Mesothelial cell of epicardium (in vitro differentiated cells): ENCODE measurements at places on chromosomes 7 and 10.

DNA sequence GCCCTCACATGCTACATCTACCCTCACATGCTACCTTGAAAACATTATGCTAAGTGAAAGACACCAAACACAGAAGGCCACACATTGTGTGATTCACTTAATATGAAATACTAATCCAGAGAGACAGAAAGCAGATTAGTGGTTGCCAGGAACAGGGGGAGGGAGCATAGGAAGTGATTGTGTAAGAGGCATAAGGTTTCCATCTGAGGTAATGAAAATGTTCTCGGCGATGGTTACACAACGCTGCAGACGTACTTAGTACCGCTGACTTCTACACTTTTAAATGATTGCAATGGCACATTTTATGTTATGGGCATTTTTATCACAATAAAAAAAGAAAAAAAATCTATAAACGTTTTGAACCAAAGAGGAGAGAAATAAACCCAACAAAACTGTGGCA is 742.3 kb downstream of the TYW1 start:
- no peak for DNase-seq

GRCh38 chr7:44065431-44066110 is at the start of gene PGAM2:
Gene PGAM2 (minus strand): TSS chr7:44065567. CDS start chr7:44065529, 38 bp downstream.
- DNase-seq = no peak

DNA sequence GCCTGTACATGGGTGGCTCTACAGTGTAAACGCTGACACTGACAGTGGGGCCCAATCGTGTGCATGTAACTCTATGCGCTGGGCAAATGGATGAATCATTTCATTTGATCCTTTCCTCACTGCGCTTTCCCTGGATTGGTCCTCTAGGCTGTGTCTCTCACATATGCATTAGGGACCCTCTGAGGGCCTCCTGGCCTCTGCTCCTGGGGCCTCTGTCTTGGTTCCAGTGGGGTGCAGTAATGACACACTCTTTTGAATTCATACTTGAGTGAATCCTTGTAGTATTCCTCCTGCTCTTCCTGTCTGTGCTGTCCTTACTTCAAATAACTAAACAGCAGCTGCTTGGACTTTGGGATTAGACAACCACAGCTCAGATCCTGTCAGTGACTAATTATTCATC is 176.5 kb upstream of the ADO start:
- DNase-seq = no peak

DNA sequence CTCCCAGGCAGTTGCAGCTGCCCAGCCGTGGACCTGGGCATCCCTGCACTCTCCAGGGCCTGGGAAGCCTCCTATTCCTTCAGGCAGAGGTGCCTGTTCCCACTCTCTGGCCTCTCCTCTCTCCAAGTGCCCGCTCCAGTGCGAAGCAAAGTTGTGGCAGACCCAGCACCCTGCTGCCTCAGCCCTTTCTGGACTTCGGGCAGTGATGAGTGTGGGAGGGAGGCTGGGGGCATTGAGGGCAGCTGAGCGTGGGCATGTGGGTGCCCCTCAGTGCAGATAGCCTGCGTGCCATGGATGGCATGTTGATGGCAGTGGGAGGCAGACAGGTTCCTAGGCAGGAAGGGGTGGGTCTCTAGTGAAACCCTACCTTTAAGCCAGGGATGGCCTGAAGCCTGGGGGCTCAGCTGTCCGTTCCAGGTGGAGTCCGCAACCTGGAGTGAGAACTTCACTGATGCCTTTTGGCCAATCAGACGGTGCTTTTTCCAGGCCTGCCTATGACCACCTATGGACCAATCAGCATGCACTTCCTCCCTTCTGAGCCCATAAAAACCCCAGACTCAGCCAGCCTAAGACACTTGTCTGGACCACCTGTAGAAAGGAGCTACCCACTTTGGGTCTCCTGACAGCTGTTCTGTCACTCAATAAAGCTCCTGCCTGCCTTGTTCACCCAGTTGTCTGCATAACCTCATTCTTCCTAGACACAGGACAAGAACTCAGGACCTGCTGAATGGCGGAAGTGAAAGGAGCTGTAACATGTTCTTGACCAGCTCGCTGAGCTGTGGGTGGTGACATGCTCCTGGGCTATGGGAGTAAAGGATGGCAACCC is 26.1 kb downstream of the SVIL start:
- DNase-seq = no peak

DNA sequence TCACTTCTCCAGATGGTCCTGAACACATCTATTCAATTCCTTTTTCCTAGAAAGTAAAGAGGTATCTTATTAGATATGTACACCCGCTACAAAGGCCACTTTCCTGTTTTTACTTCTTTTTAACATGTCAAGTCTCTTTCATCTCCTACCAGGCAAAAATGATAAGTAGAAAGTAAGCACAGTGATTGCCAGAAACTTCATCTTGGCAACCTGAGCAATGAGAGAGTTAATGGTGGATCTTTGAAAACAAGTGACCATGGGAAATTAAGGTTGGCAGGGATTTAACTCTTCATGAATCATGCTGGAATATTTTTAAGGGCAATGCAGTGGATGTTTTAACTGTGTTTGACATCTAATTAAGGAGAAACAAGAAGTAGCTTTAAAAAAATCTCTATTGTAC is 2.7 kb downstream of the SEMA3A start:
- no peak for DNase-seq

DNA sequence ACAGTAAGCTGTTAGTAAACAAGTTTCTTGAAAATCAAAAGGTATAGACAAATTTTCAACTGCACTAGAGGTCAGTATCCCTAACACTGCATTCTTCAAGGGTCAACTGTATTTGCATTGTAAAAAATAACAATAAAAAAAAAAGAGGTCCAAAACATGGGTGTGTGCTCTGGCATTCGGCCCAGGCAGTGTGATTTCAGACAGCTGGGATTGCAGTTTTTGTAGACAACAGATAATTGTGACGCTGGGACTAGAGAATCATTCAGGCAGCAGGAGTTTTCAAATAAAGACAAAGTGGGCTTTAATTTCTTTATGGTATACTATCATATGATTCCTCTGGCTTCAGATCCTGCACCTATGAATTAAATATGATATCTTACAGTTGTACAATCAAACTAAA is 543.2 kb upstream of the SEMA3D start:
- DNase-seq = no peak

- no peak for DNase-seq
These were observed 207.6 kb upstream of the KLF6 start for GRCh38 chr10:3992382-3993178.

DNA sequence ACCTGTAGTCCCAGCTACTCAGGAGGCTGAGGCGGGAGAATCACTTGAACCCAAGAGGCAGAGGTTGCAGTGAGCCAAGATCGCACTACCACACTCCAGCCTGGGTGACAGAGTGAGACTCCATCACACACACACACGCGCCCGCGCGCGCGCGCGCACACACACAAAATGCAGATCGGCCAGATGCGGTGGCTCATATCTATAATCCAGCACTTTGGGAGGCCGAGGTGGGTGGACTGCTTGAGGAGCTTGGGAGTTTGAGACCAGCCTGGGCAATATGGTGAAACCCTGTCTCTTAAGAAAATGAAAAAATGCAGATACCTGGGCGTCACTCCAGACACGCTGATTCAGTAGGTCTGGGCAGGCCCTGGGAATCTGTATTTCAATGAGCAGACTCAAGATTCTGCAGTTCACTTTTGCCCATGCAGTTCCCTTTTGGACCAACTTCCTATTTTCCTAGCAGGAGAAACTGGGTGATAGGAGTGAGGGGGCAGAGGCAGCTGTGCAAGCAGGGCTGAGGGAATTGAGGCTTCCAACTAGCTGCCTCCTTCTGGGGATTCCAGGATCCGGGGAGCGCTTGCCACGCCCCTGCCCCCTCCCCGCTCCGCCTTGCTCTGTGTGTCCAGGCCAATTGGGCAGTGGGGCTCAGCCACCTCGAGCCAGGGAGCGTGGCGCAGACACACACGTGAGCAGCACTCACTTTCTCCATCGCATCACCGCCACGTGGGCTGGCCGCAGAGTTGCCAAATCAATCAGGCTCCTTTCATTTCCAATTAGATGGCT is 173.6 kb downstream of the SH3PXD2A start:
- DNase-seq = no peak

- DNase-seq = no peak
These were observed 22.6 kb upstream of the PDIA4 start for GRCh38 chr7:149050941-149051340.

GRCh38 chr10:4686644-4686996 is 139.4 kb upstream of the AKR1E2 start:
- DNase-seq = no peak

DNA sequence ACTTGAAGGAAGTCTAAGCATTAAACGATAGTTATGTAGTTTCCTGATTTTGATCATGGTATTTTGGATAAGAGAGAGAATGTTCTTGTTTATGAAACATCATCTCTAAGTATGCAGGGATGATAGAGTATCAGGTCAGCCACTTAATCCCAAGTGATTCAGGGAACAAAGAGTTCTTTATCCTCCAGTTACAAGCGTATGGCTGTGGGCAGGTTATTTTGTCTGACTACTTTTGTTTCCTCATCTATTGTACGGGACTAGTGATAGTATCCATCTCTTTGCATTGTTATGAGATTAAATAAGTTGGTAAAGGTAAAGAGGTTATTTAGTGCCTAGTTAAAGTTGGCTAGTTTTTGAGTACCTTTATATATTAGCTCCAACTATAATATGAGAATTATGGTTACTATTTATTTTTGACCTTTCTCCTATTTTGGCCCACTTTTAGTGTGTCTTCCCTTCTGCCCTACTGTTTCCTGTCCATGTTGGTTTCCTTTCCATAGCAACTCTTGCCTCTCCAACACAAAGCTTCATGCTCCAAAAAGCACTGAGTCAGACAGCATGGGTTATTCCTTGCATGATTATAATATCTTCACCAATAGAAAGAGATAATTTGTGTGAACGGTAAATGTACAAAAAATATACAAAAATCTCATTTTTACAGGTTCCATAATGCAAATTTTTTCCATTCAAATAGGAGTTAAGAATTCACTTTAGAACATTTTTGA is 65.4 kb downstream of the SP8 start:
- no peak for DNase-seq

GRCh38 chr7:28615091-28615490 is 202.8 kb downstream of the CREB5 start:
- no peak for DNase-seq

DNA sequence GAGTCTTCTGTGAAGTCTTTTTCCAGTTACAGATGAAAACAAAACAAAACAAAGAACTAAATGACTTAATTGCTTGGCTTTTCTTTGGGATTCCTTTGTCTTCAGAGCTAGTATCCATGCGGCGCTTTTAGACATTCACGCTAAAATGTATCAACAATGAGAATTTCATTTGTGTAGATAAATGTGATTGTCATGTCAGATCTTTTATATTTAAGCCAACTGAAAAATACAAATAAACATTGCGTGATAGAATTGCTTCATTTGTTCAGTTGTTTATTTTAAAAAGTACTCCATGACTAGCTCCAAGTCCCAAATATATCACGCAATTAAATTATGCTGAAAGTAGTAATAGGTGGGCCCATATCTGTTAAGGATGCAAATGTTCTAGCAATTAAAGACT is 7.9 kb upstream of the ADRB1 start:
- DNase-seq = no peak

DNA sequence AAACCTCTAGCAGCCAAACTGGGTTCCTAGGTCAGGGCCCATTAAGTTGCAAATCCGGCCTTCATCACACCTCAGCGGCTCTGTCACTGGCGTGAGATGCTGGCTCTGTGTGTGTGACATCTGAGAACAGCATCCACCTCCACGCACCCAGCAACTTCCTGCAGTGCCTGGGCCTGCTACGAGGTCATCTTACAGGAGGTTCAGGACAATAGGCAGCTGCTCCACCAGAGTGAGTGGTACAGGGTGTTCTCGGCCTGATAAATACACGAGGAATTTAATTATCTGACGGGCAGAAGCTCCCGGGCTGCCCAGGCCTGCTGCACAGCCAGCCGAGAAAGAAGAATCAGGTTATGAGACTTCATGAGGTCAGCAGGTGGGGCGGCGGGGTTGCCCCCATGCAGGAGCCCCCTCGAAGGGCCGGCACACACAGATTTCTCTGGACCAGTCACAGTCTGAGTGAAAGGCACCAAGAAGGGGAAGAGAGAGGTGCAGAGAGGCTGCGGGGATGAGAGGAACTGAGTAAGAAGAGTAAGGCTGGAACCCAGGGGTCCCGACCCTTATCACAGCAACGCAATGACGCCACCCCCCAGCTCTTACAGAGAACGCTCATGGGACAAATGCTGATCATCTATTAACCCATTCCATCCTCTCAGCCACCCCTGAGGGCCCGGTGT is 49.3 kb downstream of the CALML3 start:
- DNase-seq = no peak

DNA sequence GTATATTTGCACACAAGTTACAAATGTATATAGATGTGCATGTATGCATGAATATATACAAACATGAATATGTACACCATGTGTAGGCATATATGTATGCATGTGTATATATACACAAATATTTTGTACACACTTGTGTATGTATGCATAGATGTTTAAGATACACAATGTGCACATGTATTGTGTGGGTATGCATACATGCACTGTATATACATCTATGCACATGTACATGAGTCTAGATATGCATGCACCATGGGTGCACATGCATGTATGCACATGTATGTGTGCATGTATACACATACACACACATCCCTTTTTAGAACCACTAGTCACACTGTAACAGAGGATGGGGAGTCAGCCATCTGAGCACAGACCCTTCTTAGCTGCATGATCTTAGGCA is 249.4 kb downstream of the COBL start:
- DNase-seq = no peak

DNA sequence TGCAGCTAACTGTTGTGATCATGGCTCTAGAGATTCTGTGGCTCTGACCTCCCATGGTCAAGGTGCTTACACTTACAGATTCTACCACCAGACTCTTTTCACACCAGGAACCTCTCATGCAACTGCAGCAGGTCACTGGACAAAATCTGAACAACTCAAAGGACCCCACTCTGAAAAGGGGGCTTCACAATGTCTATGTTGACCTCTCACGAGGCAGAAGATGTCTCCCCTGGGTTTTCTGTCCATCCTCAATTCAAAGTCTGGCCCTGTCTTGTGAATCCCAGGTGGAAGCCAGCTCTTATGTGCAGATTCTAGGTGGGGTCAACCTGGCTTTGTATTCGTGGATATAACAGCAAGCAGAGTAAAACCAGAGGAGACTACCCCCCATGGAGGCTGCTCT is 118.6 kb upstream of the ZNF479 start:
- no peak for DNase-seq

GRCh38 chr10:126808103-126808502 is 97.1 kb upstream of the DOCK1 start:
- DNase-seq = no peak

- DNase-seq = no peak
These were observed 109.6 kb downstream of the TCERG1L start for GRCh38 chr10:131201741-131202515.

- DNase-seq = no peak
These were observed 12.2 kb downstream of the TAS2R60 start for GRCh38 chr7:143455491-143455890.

DNA sequence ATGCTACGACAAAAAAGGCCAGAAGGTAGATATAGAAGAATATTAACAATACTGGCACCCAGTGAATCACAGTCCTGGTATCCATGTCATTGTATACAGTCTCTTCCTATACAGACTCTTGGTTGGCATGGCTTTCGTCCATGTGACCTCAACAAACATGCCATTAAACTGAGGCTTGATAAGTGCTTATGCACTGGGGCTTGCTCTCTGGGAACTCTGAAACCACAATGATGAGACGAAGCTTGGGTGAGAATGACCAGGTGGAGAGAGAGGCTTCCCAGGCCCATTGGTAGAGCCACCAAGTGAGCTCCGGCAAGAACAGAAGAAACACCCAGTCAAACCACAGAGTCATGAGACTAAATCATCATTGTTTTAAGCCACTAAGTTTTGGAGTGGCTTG is 33.2 kb downstream of the PNPLA8 start:
- DNase-seq = no peak
